ENCODE measurements at places on chromosomes 4 and X. TPM values are rescaled to one million over a fixed set of nuclear protein-coding genes. Genes with fewer than 3 reads are reported as not detected.

The ASB12 gene
- not detected for total RNA-seq

The AMOT gene
- 3.8 TPM for total RNA-seq

The KLF3 gene
- 41.9 TPM for total RNA-seq

The TEX13C gene
- not detected for total RNA-seq

The APLN gene
- total RNA-seq, result 5.6 TPM

The XK gene
- 0.13 TPM for total RNA-seq

The BGN gene
- total RNA-seq, result 72.1 TPM

The SCRG1 gene
- total RNA-seq, result 1.1 TPM

The PRRG3 gene
- total RNA-seq, result 0.32 TPM

The UCHL1 gene
- total RNA-seq, result 191 TPM

The DDIT4L gene
- total RNA-seq, result 3.7 TPM

The APBB2 gene
- total RNA-seq, result 121 TPM

The CD38 gene
- total RNA-seq, result 30.4 TPM

The SRPX gene
- 410 TPM for total RNA-seq

The FAM9A gene
- total RNA-seq, result not detected

The EDNRA gene
- total RNA-seq, result 3.6 TPM

The HTN3 gene
- not detected for total RNA-seq

The MAGEA2B gene
- total RNA-seq, result not detected

The TEX11 gene
- not detected for total RNA-seq

The MAGEB1 gene
- total RNA-seq, result not detected

The SPANXD gene
- not detected for total RNA-seq

The NIPAL1 gene
- 0.51 TPM for total RNA-seq

The TBC1D9 gene
- 55.5 TPM for total RNA-seq

The VEGFD gene
- total RNA-seq, result 8.2 TPM

The ASB9 gene
- 2.0 TPM for total RNA-seq

The LAP3 gene
- total RNA-seq, result 110 TPM

The USP26 gene
- not detected for total RNA-seq

The ARHGAP6 gene
- 9.5 TPM for total RNA-seq

The THAP9 gene
- total RNA-seq, result 2.0 TPM

The USP51 gene
- total RNA-seq, result 1.1 TPM

The UGT2B15 gene
- total RNA-seq, result not detected

The CDX4 gene
- not detected for total RNA-seq

The AWAT2 gene
- not detected for total RNA-seq

The SRPK3 gene
- 0.74 TPM for total RNA-seq

The OPHN1 gene
- total RNA-seq, result 4.8 TPM

The DUX4 gene
- not detected for total RNA-seq

The PF4V1 gene
- not detected for total RNA-seq

The TEX13D gene
- not detected for total RNA-seq

The RTL5 gene
- 7.5 TPM for total RNA-seq

The CFAP299 gene
- not detected for total RNA-seq

The DOK7 gene
- total RNA-seq, result not detected

The H2BW2 gene
- not detected for total RNA-seq
